Fibroblast of lung (primary cell): ENCODE measurements at places on chromosomes 11 and 22. TPM values are rescaled to one million over a fixed set of nuclear protein-coding genes. Genes with fewer than 3 reads are reported as not detected.

GRCh38 chr22:28346308-28346707 lies 333.3 kb downstream of the TTC28 start:
- no peak overlapping the region for H3K4me3 ChIP-seq

DNA sequence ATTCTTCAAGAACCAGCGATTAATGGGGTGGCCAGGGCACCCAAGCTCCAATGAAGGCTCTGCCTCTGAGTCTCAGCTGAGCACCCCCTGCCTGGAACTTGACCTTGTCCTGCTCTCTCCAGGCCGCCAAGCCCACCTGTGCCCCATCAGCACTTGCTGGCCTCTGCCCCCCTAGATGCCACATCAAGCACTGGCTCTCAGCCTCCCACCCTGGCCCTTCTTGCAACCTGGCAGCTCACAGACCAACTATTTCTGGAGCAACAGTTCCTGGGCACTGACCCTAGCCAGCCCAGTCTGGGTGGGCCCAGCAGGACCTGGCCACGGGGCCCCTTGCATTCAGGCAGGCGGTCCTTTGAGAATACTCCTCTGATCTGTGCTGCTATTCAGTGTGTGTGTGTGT lies 98.8 kb upstream of the PITPNB start:
- H3K36me3 ChIP-seq: peaks cover 2% of the 10 kb centered on the region
- H3K27me3 ChIP-seq: no peaks in the 10 kb centered on the region
- peaks cover 7% of the 10 kb centered on the region for H3K4me1 ChIP-seq
- no peak for DNase-seq

DNA sequence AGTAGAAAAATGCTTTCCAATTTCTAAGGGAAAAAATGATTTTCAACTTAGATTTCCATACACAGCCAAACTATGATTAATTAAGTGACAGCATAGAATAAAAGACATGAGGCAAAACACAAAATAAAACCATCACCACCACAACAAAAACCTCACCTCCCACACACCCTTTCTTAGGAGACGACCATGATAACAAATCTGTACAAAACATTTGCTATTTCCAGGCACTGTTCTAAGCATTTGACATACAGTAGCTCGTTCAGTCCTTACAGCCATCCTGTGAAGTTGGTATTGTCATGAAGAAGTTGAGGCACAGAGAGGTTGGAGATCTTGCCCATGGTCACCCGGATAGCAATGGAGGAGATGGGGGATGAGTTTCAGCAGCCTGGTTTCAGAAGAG lies 8.7 kb downstream of the SPI1 start:
- no peaks in the 10 kb centered on the region for H3K4me1 ChIP-seq
- DNase-seq: no peak
- no peak overlapping the region for H3K27ac ChIP-seq
- H3K4me3 ChIP-seq: no peak overlapping the region

GRCh38 chr11:73466643-73467042 lies 90.4 kb downstream of the RELT start:
- H3K27ac ChIP-seq: no peak overlapping the region
- no peaks in the 10 kb centered on the region for H3K27me3 ChIP-seq
- no peaks in the 10 kb centered on the region for H3K4me1 ChIP-seq
- H3K4me3 ChIP-seq: no peak overlapping the region
- DNase-seq: no peak

GRCh38 chr22:22896601-22897000 lies 9.0 kb downstream of the IGLL5 start:
- no peaks in the 10 kb centered on the region for H3K36me3 ChIP-seq
- no peak for DNase-seq
- H3K4me3 ChIP-seq: no peak overlapping the region
- H3K27me3 ChIP-seq: no peaks in the 10 kb centered on the region
- H3K27ac ChIP-seq: no peak overlapping the region

DNA sequence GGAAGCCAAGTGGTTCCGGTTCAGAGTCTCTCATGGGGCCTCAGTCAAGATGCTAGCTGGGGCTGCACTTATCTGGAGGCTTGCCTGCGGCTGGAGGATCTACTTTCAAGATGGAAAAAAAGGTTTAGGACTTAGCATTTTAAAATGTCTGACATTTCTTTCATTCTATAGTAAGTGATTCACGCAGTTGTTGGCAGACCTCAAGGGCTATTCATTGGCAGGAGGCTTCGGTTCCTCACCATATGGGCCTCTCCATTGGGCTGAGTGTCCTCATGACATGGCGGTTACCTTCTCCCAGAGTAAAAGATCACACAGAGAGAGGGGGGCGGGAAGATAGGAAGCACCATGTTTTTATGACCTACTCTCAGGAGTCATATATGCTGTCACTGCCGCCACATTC lies 298.0 kb upstream of the PLET1 start:
- H3K4me1 ChIP-seq: no peaks in the 10 kb centered on the region
- H3K36me3 ChIP-seq: no peaks in the 10 kb centered on the region
- DNase-seq: peak; percentile 29
- H3K27me3 ChIP-seq: no peaks in the 10 kb centered on the region
- no peak overlapping the region for H3K4me3 ChIP-seq
- no peak overlapping the region for H3K27ac ChIP-seq

DNA sequence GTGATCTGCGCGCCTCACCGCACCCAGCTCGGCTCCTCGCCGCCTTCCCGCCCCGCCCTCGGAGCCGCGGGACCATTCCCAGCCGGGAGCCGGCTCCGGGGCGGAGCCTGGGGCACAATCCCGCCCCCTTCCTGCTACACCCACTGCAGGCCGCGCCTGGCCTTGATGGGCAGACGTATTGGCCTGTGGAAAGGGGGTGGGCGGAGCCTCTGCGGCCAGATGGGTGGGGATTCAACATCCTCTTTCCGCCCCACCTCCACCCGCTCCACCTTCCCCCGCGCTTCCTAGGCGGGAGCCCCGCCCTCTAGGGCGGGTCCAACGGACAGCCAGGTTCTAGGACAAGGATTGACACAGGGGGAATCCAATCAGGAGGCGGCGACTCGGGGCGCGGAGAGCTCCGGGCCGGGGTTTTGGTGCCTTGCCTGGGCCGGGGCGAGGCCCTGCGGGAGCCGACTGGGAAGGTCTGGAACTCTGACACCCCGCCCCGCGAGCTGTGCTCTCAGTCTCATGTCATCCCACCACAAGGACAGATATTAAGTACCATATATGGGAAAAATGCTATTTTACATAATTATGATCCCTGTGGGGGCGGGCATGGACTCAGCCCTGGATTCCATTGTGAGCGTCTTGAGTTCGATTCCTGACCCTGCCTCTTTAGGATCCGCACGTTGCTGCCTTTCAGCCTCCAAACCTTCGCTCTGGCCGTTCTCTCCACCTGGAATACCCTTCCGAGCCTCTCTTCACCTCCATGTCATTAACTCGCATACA lies at the start of gene MYH9:
Gene MYH9, minus strand, starts transcription at position 9 of the 768 bp plus-strand sequence. CDS start 38,731 bp downstream, outside the sequence.
- H3K36me3 ChIP-seq: peaks cover 9% of the 10 kb centered on the region
- peaks cover 4% of the 10 kb centered on the region for H3K4me1 ChIP-seq
- H3K27ac ChIP-seq: peak within 1 kb of the TSS; percentile 90
- DNase-seq: peak; percentile 100
- H3K4me3 ChIP-seq: peak within 1 kb of the TSS; percentile 97

- H3K27me3 ChIP-seq: no peaks in the 10 kb centered on the region
- H3K4me3 ChIP-seq: no peak overlapping the region
- no peaks in the 10 kb centered on the region for H3K36me3 ChIP-seq
- DNase-seq: no peak
- no peaks in the 10 kb centered on the region for H3K4me1 ChIP-seq
Measured at GRCh38 chr11:33654594-33654993, 46.0 kb downstream of the C11orf91 start.

- H3K27ac ChIP-seq: no peak overlapping the region
- no peak overlapping the region for H3K4me3 ChIP-seq
- H3K27me3 ChIP-seq: peaks cover 7% of the 10 kb centered on the region
- no peaks in the 10 kb centered on the region for H3K36me3 ChIP-seq
- no peaks in the 10 kb centered on the region for H3K4me1 ChIP-seq
Measured at GRCh38 chr11:66035653-66036333, 9.5 kb upstream of the CATSPER1 start.

- H3K4me1 ChIP-seq: peaks cover 6% of the 10 kb centered on the region
- H3K27ac ChIP-seq: peak overlapping the region; percentile 73
- H3K36me3 ChIP-seq: no peaks in the 10 kb centered on the region
- DNase-seq: no peak
- H3K4me3 ChIP-seq: peak overlapping the region; percentile 71
Measured at GRCh38 chr22:37808294-37808657, 542 bp downstream of the GCAT start.

SHISAL1 gene
- total RNA-seq: 2.1 and 3.5 TPM in 2 replicates

KRTAP5-2 gene
- not detected in 2 replicates for total RNA-seq

OR51E2 gene
- not detected in 2 replicates for total RNA-seq

NEU3 gene
- total RNA-seq: 6.2 and 6.6 TPM in 2 replicates
